T-helper 9 cell (primary cell): ENCODE measurements at places on chromosomes 1 and 21.

GRCh38 chr1:149846593-149847466 lies 52.5 kb upstream of the BOLA1 start:
- no peak for DNase-seq

DNA sequence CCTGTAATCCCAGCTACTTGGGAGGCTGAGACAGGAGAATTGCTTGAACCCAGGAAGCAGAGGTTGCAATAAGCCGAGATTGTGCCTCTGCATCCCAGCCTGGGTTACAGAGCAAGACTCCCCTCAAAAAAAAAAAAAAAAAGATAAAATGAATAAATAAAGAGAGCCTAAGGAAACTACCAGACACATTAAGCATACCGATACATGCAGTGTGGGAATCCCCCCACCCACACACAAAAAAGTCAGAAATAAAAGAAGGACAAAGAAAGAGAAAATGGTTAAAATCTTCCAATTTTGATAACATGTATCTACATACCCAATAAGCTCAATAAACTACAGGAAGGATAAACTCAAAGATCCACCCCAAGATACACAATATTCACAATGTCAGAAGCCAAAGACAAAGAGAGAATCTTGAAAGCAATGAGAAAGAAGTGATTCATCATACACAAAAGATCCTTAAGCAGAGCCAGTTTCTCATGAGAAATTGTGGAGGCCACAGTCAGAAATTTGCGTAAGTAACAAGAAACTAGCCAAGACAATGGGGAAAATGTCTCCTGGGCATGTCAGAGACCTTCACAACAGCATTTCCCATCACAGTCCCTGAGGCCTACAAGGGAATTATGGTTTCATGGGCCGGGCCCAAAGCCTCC lies 1197.0 kb downstream of the AMY1C start:
- no peak for DNase-seq

DNA sequence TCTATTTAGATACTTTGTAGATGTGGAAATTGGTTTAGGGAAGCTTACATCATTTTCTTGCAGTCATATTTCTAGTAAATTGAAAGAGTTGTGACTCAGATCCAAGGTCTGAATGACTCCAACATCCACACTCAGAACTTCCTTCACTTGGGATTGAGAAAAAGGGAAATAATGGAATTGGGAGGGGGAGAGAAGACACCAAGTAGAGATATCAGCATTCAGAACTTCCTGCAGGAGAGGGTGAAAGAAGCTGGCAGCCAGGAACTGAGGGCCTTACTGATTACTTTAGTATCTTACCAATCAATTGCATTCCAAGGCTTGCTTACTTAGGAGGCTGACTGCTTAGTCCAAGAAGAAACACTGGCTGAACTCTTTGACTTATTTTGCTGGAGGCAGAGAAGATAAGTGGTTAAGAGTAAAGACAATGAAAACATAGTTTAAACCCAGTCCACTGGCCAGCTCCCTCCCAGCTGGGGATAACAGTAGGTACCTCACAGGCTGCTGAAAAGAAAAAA lies 21.7 kb downstream of the APP start:
- DNase-seq: no peak

DNA sequence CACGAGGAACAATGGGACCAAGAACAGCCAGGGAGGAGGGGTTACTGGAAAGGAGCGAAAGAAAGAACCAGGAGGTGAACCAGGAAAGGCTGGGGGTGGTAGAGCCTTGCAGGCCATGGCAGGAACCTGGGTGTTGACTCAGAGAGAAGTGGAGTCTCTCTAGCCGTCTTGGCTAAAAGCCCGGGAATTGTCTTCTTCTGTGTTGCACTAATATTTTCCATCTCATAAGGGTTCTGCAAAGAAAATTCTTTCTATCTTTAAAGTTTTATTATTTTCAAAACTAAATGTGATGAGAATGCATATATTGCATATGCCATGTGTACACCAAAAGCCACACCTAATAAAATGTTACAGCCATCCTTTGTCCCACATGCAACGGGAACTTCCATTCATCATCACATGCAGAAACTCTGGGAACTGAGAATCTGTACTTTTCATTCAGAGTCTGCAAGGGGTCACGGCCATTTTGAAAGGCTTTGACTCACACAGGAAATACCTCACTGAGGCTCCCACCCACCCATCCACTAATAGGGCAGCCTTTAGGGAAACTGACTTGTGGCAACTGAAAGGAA lies 38.0 kb downstream of the ERG start:
- DNase-seq: no peak

GRCh38 chr1:236835491-236835890 lies 40.4 kb downstream of the MTR start:
- no peak for DNase-seq

DNA sequence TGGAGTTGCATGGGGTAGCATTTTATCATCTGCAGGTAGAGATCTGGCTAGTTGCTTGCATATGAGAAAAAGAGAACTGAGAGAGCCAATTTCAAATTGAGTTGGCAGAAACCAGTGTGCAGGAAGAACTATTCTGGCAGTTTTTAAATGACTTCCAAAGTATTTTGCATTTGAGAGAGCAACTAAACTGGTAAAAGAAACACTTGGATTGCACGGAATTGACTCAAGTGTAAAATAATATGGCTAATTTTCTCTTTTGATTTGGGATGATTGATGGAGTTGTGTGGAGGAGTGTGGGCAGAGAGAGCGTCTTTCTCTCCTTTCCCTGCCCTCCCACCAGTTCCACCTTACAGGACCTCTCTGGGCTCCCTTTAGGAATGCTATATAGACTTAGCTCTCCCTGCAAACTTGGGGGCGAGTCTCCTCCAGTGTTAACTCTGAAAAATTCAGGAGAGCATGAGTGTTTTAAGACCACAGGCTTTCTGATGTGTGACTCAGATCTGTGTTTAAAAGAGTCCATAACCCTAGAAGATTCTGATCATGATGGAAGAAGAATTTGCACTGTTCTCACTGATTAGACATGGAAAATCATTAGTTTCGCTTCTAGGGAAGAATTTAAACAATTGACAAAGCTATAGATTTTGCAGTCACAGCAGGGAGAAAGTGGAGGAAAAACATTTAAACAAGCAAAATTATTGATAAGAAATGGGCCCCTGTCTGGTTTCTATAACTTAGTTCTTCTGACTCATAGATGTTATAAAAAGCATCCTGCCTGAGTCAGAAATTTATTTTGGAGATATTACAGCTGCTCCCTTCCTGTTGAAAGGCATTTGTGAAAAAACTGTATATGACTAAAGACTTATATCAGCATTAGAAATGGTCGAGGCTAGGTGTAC lies 24.9 kb upstream of the CTBS start:
- DNase-seq: no peak

DNA sequence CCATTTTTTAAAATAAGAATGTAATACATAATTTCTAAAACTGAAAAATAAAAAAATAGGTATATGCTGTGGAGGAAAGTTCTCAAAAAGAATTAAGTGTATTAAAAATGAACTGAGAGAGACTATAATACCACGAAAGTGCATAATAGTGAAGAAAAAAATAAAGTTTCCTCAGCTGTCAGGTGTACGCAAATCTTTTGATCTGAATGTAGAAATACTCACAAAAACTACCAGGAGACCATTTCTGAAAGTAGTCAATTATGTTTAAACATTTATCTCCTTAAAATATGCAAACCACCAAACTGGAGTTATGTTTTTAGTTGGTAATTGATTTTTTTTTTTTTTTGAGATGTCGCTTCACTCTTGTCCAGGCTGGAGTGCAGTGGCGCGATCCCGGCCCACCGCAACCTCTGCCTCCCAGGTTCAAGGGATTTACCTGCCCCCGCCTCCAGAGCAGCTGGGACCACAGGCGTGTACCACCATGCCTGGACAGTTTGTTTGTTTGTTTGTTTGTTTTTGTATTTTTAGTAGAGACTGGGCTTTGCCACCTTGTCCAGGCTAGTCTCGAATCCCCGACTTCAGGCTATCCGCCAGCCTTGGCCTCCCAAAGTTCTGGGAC lies 1169.2 kb upstream of the B3GALT2 start:
- no peak for DNase-seq

GRCh38 chr1:179142889-179143299 lies 61.0 kb downstream of the TOR3A start:
- DNase-seq: no peak

DNA sequence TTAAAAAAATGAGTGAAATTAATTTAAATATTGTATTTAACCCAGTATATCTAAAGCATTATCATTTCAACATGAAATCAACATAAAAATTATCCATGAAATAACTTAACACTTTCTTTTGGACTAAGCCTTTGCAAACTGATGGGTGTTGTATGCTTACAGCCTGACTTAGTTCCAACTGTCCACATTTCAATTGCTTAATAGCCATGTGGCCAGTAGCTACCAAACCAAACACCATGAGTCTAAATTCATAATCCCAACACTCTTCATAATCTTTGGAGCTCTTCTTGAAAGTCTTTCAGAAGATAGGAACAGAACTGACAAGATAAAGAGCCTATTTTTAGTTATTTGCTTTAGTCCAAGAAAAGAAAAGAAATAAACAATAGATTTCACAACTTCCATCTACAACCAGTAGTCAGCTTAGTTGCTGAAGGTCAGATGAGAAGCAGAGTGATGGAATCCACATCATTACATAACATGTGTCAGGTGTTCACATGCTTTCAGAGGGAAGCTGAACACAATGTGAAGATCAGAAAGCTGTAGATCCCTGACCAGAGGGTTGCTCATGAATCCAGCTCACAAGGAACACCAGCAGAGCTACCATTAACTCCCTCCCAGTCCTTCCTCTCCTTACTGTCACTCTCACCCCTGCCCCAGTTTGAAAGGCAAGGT lies 144.0 kb upstream of the ZNF648 start:
- DNase-seq: no peak

- no peak for DNase-seq
Observed at GRCh38 chr1:59687081-59687480, 127.7 kb upstream of the HOOK1 start.

DNA sequence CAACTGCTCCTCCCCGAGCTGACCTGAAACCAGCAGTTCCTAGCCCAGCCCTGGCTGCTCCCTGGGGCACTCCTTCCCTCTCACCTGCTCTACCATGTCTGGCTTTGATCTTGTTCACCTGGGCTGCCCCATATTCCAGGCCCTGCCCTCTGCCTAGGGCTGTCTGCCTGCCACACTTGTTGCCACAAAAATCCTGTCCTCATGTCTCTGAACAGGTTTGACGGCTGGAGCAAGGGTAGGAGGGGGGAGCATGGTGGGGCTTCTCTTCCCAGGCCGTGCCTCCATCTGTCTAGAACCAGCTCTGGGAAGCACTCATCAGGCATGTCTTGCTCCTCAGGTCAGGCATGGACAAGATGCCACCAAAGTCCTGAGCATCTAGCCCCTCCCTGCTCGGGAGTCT lies 44.3 kb upstream of the WNT2B start:
- DNase-seq: no peak

DNA sequence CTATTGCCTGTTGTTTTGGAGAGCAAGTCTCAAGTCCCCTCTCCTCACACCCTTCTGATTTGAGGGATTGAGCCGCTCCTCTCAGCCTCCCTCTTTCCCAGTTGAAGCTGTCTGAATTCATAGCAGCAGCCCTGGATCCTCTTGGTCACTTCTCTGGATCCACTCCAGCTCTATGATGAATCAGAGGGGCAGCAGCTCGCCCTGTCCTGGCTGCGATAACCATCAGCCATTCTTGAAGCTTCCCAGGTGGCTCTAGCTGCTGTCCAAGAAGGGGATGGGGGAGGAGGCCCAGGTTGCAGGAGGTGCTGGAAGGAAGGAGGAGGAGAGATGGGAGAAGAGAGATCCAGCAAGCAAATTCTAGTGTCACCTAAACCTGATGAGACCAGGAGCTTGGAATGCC lies 31.3 kb downstream of the WNT4 start:
- DNase-seq: no peak

DNA sequence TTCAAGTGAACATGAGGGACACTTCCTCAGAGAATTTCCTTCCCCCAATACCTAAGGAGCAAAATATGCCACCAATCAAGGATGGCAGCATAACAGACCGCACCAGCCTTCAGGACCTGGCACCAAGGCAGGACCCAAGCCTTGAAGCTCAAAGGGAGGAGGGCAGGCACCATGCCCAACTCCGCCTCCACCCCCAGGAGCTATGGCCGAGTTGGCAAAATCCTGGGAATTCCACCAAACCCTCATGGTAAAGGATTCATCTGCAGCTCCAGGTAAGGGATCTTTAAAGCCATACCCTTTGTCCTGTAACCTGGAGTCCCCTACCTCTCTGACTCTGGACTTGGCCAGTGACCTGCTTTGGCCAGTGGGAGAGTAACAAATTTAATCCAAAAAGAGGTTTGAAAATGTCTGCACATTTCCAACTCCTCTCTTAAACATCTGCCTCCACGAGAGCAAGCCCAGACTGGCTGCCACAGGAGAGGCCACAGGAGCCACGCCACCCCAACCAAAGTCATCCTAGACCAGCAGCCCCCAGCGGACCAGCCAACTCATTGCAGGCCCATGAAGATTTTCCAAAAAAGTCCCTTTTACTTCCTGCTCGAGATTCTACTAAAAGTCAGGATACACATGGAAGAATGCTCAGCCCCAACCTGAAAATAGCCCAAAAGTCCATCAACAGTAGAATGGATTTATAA lies 41.9 kb downstream of the NPHP4 start:
- DNase-seq: no peak
